Astrocyte (in vitro differentiated cells and primary cell): ENCODE measurements at places on chromosomes 12 and 14. TPM values are rescaled to one million over a fixed set of nuclear protein-coding genes. Genes with fewer than 3 reads are reported as not detected.
A peak's percentile ranks its signal among the peaks of the same experiment; 100 is the strongest.

CELA1 gene
- total RNA-seq = not detected in 2 replicates

PIGH gene
- total RNA-seq = 11.3 and 13.5 TPM in 2 replicates

SETD1B gene
- total RNA-seq = 20.9 and 24.0 TPM in 2 replicates

OR4E2 gene
- not detected in 2 replicates for total RNA-seq

SYCP3 gene
- not detected in 2 replicates for total RNA-seq

DNA sequence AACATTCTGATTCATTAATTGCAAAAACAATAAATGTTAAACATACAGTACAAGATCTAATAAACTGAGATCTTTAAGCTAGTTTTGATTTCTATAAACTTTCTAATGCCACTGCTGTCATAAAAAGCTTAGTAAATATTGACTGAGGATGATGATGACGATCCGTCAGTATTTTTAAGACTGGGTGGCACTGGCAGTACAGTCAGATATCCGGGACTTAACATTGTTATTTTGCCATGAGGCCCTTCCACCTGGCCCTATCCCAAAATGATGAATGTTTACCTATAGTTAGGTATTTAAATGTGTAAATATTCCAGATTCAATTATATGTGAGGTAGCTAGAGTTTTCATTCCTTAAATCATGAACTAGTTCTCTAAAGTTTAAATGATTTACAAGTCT, 158.5 kb downstream of the FOXA1 start:
- DNase-seq = no peak
- H3K27ac ChIP-seq = no peak overlapping the region
- H3K36me3 ChIP-seq = no peaks in the 10 kb centered on the region
- H3K4me1 ChIP-seq = no peaks in the 10 kb centered on the region

GRCh38 chr14:75088566-75089373, 19.3 kb downstream of the ZC2HC1C start:
- no peak overlapping the region for H3K27ac ChIP-seq
- no peaks in the 10 kb centered on the region for H3K4me1 ChIP-seq
- peak; percentile 23 for DNase-seq

- DNase-seq = peak; percentile 11
- H3K27me3 ChIP-seq = no peaks in the 10 kb centered on the region
- H3K36me3 ChIP-seq = no peaks in the 10 kb centered on the region
These were observed 148.8 kb upstream of the ATF7IP start for GRCh38 chr12:14216405-14217294.

- no peak for DNase-seq
- no peak overlapping the region for H3K27ac ChIP-seq
- H3K4me1 ChIP-seq = no peaks in the 10 kb centered on the region
These were observed 24.2 kb upstream of the DYRK2 start for GRCh38 chr12:67624355-67624754.

DNA sequence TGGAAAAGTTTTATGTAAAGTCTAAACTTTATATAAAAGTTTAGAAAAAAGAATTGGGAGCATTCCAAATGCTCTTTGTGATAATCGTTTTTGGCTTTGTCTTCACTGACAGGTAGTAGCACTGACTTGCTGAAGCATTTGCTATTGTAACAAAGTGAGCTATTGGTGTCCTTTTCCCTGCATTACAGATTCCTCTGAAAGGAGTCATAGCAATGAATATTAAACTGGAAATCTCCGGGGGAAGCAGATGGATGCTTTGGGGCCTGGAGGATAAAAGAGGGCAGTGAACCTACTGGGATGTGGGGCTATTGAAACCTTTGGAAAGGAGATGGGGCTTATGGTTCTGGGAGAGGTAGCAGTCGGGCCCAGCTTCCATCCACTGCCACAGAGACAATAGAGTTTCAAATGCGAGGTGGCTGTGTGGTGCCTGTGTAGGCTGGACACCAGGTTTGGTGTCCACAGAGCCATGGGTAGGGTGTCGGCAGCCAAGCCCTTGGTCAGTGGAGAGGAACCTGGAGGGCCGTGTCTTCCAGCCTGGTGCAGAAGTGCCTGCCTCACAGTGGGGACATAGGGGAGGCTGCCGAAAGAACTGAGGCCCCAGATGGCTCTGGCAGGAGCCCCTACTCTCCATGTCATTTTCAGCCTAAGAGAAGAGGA, 10.1 kb downstream of the GSG1 start:
- H3K4me1 ChIP-seq = peaks cover 25% of the 10 kb centered on the region
- peak; percentile 53 for DNase-seq
- H3K4me3 ChIP-seq = no peak overlapping the region
- H3K27ac ChIP-seq = peak overlapping the region; percentile 62
- no peaks in the 10 kb centered on the region for H3K27me3 ChIP-seq

- peaks cover 2% of the 10 kb centered on the region for H3K4me1 ChIP-seq
- no peak for DNase-seq
- no peak overlapping the region for H3K27ac ChIP-seq
- H3K4me3 ChIP-seq = no peak overlapping the region
These were observed 36.3 kb upstream of the TSPAN9 start for GRCh38 chr12:3040663-3041544.

DNA sequence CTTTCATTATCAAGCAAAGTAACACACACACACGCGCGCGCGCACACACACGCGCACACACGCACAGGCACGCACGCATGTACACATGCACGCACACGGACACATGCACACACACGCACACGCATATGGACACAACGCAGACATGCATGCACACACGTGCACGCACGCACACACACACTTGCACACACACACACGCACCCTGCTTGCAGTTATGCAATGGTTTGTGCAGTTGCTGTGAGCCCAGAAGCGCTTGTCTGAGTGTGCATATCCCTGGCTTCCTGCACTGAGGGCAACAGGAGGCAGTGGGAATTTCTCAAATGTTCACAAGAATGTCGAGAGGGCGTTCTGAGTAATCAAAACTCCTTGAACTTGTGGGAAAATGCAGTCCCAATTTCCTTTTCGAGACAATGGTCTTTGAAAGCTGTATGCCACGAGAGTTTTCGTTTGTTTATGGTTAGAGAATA, 41.6 kb downstream of the NFKBIA start:
- peaks cover 46% of the 10 kb centered on the region for H3K4me1 ChIP-seq
- no peak overlapping the region for H3K4me3 ChIP-seq
- no peaks in the 10 kb centered on the region for H3K36me3 ChIP-seq
- DNase-seq = peak; percentile 78
- no peaks in the 10 kb centered on the region for H3K27me3 ChIP-seq
- H3K27ac ChIP-seq = no peak overlapping the region

- H3K36me3 ChIP-seq = no peaks in the 10 kb centered on the region
- DNase-seq = peak; percentile 58
- H3K4me1 ChIP-seq = no peaks in the 10 kb centered on the region
- no peak overlapping the region for H3K4me3 ChIP-seq
- H3K27me3 ChIP-seq = no peaks in the 10 kb centered on the region
These were observed 17.3 kb upstream of the TMPRSS12 start for GRCh38 chr12:50825372-50825838.

DNA sequence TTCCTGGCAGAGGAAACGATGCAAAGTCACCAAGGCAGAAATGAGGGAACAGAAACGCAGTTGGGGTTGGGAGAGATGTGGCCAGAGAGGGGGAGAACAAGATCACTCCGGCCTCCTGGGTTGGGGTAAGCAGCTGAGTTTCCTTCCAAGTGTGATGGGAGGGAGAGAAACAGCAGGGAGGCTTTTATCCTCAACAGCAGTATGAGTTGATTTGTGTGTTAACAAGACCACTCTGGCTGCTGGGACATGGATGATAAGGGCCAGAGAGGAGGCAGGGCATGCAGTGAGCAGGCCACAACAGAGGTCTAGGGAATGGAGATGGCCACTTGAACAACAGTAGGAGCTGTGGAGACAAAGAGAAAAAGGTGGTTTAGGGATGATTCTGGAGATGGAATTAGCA, 66.8 kb downstream of the GLRX5 start:
- H3K27ac ChIP-seq = no peak overlapping the region
- DNase-seq = no peak
- no peak overlapping the region for H3K4me3 ChIP-seq
- H3K4me1 ChIP-seq = no peaks in the 10 kb centered on the region
- H3K27me3 ChIP-seq = peaks cover 2% of the 10 kb centered on the region

GRCh38 chr12:753611-754472, 1.5 kb downstream of the WNK1 start:
- no peak for DNase-seq
- H3K36me3 ChIP-seq = no peaks in the 10 kb centered on the region
- no peaks in the 10 kb centered on the region for H3K27me3 ChIP-seq
- H3K27ac ChIP-seq = peak overlapping the region; percentile 79
- H3K4me1 ChIP-seq = peaks cover 26% of the 10 kb centered on the region
- H3K4me3 ChIP-seq = peak overlapping the region; percentile 82

- peak; percentile 12 for DNase-seq
- no peak overlapping the region for H3K27ac ChIP-seq
- H3K4me3 ChIP-seq = no peak overlapping the region
- no peaks in the 10 kb centered on the region for H3K36me3 ChIP-seq
- H3K4me1 ChIP-seq = no peaks in the 10 kb centered on the region
These were observed 106.1 kb downstream of the PTPN11 start for GRCh38 chr12:112524676-112525425.

DNA sequence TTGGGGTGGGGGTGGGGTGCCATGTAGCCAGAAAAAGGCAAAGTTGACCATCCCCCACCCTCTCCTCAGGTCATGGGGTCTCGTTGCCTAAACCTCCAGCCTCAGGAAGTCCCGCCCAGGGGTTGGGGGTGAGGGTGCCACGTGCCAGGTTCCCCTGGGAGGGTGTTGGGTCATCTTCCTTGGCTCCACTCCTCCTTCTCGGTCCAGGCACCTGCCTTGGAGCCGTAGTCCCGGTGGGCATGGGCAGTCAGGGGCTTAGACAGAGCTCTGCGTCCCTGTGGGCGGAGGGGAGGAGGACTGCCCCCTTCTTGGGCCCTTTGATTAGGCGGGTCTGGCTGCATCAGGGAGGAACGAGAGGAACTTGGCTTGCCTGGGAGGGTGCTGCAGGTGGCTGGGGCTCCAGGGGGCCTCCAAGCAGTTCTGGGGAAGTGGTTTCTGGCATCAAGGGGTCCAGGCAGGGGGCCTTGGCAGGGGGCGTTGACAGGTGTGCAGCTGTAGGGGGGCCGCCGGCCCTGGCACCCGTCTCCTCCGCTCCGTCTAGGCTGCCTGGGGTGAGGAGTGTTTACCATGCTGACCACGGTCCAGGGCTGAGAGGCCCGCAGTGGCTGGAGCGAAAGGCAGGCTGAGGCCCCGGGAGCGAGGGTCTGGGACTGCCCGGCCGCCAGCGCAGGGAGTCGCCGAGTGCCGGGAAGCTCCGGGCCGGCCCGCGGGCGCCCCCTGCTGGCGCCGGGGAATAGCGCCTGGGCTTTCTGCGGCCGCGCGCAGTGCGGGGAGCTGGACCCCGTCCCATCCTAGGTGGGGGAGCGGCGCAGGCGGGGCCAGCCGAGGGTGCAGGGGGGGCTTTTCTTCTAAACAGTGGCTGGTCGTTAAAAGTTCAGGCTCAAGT, 7.9 kb downstream of the SETD1B start:
- H3K4me1 ChIP-seq = peaks cover 30% of the 10 kb centered on the region
- peaks cover 35% of the 10 kb centered on the region for H3K36me3 ChIP-seq
- H3K4me3 ChIP-seq = peak overlapping the region; percentile 64
- H3K27me3 ChIP-seq = no peaks in the 10 kb centered on the region
- peak overlapping the region; percentile 18 for H3K27ac ChIP-seq

DNA sequence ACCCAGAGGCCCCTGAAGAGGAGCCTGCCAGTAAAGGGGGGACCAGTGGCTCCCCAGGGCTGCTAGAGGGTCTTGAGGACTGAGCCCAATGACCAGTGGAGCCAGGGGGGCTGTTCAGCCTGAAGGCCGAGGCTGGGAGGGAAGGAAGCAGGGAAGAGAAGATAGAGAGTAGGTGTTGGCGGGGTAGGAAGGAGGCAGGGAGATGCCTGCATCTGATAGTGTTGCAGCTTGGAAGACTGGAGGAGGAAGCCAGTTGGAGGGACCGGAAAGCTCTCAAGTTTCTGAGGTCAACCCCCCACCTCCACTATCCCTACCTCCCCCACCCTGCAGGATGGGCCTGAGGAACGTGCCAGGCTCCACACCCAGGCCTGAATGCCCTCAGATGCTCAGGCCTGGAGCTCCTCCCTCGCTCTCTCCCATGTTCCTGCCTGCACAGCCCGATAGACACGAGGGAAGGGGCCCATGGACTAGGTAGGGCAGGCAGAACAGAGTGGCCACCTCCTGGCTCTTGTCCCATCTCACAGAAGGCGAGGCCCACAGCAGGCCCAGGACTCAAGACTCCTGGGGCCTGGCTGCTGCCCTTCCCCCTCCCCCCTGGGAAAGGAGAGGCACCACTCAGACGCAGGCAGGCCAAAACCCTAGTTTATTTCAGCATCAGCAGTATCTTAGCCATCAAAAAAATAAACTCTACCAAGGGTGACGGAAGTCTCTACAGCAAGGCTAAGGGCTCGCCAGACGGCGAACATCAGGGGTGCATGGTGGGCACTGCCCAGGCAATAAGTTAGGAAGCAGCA, 3.4 kb downstream of the CKB start:
- no peak for DNase-seq
- no peaks in the 10 kb centered on the region for H3K36me3 ChIP-seq
- no peak overlapping the region for H3K4me3 ChIP-seq
- peaks cover 14% of the 10 kb centered on the region for H3K27me3 ChIP-seq

DNA sequence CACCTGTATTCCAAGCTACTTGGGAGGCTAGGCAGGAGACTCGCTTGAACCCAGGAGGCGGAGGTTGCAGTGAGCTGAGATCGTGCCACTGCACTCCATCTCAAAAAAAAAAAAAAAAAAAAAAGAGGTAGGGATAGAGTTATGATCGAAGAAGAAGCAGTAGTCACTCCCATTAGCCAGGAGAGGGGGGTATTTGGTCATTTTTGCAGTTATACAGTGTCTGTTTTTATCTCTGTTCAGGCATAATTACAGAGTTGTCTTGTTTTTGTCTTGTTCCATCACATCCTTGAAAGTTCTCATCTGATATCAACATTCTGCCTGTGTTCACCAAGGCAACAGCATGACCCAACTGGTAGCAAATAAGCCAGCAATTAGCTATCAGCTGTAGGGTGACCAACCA, 98.5 kb upstream of the TMPO start:
- peaks cover 19% of the 10 kb centered on the region for H3K4me1 ChIP-seq
- H3K27ac ChIP-seq = no peak overlapping the region

- H3K4me3 ChIP-seq = no peak overlapping the region
- H3K4me1 ChIP-seq = no peaks in the 10 kb centered on the region
- no peak for DNase-seq
- H3K27ac ChIP-seq = no peak overlapping the region
These were observed 58.3 kb downstream of the TMCC3 start for GRCh38 chr12:94592080-94592479.

- DNase-seq = no peak
- no peaks in the 10 kb centered on the region for H3K4me1 ChIP-seq
- no peak overlapping the region for H3K4me3 ChIP-seq
- H3K27me3 ChIP-seq = no peaks in the 10 kb centered on the region
- no peaks in the 10 kb centered on the region for H3K36me3 ChIP-seq
These were observed 67.2 kb downstream of the KDM2B start for GRCh38 chr12:121513464-121514183.

GRCh38 chr12:131915000-131915689, 13.9 kb upstream of the PUS1 start:
- no peaks in the 10 kb centered on the region for H3K27me3 ChIP-seq
- H3K4me1 ChIP-seq = peaks cover 21% of the 10 kb centered on the region
- no peaks in the 10 kb centered on the region for H3K36me3 ChIP-seq
- no peak overlapping the region for H3K27ac ChIP-seq
- no peak for DNase-seq
- H3K4me3 ChIP-seq = no peak overlapping the region
